ENCODE measurements at places on chromosomes 1 and 21.
A peak's percentile ranks its signal among the peaks of the same experiment; 100 is the strongest.

DNA sequence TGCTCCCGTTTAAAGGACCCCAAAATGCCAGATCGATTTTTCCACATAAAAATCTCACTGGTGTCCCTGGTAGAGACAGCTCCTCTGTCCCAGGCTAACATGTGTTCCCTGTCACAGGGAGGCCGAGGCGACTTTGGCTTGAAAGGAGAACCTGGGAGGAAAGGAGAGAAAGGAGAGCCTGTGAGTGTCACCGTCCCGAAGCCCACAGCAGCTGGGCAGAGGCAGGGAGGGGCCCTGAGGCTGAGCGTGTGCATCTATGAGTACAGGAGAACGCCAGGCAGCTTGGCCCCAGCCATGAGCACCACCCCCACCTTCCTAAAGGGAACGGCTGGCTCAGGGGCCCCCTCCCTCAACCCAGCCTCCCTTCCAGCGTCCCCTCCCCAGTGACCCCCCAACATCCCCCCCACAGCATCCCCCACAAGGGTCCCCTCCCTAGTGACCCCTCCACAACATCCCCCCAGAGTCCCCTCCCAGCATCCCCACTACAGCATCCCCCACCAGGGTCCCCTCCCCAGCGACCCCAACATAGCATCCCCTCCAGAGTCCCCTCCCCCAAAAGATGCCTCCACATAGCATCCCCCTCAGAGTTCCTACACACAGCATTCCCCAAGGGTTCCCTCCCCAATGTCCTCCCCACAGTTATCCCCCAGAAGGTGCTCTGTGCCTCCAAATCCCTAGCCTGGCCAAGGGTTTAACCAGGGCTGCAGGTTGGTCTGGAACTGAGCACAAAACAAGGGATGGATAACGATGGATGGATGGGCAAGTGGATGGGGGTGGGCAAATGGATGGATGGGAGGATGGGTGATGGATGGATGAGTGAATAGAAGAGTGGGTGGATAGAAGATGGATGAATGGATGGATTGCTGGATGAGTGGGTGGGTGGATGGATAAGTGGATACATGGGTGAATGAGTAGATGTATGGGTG, 25.1 kb downstream of the COL6A2 start:
- no peak for DNase-seq

- DNase-seq: peak; percentile 59
Measured at GRCh38 chr1:40848530-40849189, 13.5 kb downstream of the CITED4 start.

GRCh38 chr1:223453902-223454301, 60.7 kb downstream of the CCDC185 start:
- no peak for DNase-seq

DNA sequence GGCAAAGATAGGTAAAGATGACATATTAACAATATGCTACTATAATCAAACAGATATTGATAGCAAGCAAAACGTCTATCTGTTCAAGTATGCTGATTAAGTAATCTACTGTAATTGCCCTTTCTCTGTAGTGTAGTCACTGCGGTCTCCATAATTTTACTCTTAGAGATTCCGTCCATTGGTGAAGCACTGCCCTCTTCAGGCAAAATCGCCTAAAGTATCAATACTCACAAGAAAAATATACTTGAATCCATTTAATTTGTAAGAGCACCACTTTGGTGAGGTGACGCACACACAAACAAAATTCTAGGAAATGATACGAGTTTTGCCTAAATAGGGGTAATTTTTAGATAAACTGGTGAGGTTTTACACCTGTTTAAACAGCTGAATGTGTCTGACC, 434.6 kb upstream of the CHRM3 start:
- peak; percentile 60 for DNase-seq

DNA sequence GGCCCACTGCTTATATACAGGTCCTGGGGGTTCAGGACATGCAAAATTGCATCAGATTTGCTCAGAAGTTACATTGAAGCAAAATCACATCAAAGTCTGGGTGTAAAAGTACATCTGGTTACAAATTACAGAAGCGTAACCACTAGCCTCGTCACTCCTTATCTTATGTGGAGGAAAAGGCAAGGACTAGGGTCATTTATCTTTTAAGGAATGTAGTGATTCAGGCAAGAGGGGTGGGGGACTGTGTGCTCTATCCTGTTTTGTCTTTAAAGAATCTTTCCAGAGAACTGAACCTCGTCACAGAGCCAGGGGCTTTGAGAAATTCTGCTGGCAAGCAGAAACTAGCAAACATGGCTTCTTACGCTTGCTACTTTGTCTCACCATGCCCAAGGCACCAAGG, 61.1 kb upstream of the RAB4A start:
- DNase-seq: no peak

DNA sequence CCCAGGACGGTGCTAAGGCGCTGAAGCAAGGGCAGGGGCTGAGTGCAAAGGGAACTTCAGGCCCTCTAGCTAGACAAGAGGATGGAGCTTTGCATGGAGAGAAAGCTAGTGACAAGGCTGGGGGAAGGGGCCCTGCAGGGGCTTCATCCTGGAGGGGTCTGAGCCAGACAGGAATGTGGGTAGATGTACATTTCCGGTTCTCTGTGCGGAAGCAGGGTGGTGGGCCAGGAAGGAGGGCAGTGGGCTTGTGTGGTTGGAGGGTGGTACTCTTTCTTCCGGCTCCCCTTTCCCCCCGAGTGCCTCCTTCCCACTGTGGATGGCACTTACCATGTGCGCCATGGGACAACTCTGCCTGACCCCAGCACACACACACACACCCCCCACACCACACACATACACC, 1.5 kb downstream of the KISS1 start:
- no peak for DNase-seq

DNA sequence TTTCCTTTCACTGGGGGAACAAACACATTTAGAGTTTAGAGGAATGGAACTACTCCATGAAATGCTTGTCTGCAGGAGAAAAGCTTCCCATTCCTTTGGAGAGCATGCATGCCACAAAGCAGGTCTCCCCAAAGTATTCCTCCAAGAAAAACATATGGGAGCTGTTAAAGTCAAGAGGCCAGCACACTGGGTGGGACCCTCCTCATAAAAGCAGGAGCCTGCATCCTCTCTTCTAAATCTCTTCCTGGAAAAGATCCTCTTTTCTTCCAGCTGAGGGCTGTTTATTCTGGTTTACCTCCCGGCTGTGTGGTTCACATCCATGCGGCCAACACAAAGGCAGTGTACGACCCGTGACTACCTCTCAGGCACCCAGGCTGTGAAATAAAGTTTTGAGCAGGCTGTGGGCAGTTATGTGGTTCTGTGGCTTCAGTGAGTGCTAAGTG, 103.4 kb downstream of the TENT5C start:
- no peak for DNase-seq

DNA sequence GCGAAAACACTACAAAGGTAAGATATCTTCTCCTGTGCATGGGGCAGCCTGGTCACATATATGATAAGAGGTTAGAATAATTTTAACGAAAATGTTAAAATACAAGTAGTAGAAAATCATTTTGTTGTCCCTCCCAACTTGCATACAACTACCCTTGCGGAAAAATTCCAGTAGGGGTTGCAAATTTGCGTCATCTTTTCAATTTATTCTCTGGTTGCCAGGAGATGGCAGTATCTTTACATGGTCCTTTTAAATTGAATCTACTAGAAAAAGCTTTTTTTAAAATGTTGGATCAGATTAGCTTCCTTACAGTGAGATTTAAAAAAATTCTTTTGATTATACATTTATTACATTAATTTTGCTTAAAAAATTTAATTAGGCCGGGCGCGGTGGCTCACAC, 10.9 kb downstream of the S100PBP start:
- no peak for DNase-seq

DNA sequence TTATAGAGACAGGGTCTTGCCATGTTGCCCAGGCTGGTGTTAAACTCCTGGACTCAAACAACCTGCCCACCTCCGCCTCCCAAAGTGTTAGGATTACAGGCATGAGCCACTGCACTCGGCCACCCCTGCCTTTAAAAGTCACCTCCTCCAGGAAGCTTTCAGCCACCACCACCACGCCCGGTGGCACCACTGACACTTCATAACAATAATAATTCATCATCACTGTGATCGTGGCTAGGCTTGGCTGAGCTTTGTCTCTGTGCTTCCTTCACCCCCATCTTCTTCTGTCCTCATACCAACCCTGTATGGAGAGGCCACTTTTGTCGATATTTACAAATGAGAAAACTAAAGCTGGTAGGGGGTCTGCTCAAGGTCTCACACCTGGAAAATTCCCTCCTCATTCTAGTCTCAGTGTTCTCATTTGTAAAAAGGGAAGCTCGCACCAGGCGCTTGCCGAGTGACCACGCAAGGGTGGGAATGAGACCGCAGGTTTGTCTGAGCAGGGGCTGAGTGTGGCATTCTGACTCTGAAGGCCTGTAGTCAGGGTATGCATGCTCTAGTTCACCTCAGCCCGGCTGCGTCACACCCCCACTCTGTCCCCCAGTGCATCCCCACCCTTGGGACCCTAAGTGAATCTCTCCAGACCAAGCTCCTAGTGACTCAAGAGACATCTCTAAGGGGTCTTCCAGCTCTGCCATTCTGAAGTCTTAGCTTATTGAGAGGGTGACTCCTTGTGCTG, 12.9 kb upstream of the EPHA2 start:
- DNase-seq: no peak

- DNase-seq: peak; percentile 64
Measured at GRCh38 chr1:183633676-183634343, 1.8 kb downstream of the ARPC5 start.

DNA sequence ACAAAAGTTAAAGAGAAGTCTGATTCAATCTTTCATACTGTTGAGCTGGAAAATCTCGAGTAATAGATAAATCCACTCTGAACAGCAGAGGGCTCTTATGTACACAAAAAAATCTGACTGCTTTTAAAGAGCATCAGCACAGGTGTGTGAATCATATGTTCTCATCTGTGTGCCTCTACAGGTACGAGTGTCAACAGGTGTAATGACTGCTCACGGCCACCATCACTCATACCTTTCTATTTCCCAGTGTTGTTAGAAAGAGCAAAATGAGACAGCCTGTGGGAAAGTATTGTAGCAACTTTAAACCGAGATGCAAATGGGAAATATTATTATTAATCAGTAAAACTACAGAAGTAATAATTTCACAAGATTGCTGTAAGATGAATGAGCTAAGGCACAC, 49.0 kb upstream of the SCAF4 start:
- DNase-seq: no peak

- DNase-seq: no peak
Measured at GRCh38 chr1:4327142-4327541, 327.3 kb upstream of the AJAP1 start.

GRCh38 chr1:70970407-70970806, 77.2 kb downstream of the PTGER3 start:
- no peak for DNase-seq

GRCh38 chr1:165695031-165695430, 3.3 kb downstream of the ALDH9A1 start:
- no peak for DNase-seq

DNA sequence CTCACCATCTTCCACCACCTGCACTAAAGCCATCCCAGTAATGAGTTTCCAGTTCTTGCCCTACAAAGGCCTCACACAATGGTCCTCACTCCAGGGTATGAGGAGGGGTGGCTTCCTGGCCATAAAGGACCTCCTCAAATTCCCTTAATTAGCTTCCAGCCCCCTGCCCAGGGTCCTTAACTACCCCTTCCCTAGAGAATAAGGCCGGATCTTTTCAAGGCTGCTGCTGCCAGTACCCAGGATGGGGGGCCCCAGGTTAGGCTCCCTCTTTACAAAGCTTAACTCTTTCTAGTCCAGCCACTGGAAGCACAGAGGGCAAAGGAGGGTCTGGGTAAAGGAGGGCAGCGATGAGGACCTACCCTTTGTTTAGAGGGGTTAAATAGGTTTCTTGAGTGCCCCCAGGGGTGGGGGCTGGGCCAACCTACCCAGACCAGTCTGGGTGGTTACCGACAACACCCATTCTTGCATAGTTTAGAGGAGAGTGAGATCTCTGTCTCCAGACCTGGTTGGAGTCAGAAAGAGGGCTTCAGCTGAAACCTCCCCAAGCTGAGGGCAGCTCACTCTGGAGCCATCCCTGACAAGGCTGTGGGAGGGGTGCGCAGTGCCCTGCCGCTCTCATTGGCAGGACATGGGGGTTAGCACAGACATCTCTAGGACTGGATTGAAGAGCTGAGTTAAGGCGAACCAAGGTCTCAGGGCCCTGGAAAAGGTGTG, 7.1 kb downstream of the BLACAT1 start:
- DNase-seq: no peak

DNA sequence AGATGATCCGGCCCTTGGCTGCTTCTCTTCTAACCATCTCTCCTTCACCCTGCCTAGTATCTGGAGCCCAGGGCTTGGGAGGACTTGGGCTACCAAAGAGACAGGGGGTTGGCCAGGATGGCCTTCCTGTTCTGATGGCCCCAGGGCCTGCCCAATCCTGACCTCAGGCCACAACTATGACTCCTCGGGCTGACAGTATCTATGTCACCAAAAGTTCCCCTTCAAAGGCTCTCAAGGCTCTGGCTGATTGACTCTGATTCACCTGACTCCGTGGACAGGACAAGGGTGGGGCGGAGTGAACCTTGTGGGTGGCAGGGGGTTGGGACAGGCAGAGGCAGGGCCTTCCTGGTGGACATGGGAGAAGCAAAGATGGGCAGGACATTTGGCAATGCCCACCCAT, 12.7 kb downstream of the MEF2D start:
- no peak for DNase-seq

- no peak for DNase-seq
Measured at GRCh38 chr1:30754684-30755171, 2.8 kb downstream of the LAPTM5 start.

DNA sequence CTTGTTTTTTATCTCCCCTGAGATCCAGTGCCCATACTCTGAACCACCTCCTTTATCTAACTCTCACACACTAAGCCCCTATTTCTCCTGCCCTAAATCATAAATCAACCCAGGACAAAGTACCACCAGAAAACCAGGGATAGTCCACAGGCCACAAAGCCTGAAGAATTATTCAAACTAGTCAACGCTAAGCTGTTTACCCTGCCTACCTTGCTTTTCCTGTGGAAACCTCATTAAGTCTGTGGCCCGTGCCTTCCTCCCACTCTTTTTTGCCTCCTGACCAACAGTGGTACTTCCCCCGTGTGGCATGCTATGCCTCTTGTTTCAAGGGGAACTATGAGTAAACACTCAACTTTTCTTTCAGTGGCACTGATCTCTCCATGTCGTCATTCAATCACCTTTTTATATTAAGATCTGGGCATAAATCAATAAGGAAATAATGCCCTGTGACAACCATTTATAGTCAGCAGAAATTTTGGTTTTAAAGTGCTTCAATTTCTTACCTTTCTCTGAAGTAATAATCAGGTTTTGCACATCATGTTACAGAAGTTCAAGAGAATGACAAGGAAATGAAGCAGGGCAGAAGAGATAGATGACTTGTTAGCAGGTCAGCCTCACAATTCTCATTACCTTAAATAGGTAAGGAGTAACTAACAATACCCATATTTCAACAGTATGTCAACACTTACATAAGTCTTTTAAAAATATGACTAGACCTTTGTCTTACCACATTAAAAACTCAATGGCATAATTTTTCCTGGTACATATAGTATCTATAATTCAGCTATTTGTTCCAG, 32.1 kb downstream of the EYA3 start:
- no peak for DNase-seq
